Stimulated activated CD4-positive, alpha-beta T cell treated with anti-CD3 and anti-CD28 coated beads, Interleukin-1b, Interleukin-23, amount 100 ng/mL, for 4 hours (primary cell): ENCODE measurements at places on chromosomes 11 and 22.

DNA sequence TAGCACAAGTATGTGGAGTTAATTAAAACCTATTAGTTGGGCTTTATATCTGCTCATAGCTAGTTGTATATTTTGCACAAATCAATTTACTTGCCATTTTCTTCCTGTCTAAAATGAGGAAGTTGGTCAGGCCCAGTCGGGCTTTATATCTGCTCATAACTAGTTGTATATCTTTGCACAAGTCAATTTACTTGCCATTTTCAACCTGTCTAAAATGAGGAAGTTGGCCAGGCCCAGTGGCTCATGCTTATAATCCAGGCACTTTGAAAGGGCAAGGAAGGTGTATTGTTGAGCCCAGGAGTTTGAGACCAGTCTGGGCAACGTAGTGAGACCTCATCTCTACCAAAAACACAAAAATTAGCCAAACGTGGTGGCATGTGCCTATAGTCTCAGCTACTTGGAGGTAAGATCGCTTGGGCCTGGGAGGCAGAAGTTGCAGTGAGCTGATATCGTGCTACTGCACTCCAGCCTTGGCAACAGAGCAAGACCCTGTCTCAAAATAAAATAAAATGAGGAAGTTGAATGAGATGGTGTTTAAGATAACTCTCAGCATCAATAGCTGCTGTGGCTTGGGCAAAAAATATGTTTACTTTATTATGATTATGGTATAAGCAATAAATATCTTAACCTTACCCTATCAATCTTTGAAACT, 1558.6 kb upstream of the RAG2 start:
- DNase-seq, result no peak

- DNase-seq, result no peak
Measured at GRCh38 chr11:22472306-22472705, 134.1 kb downstream of the SLC17A6 start.

DNA sequence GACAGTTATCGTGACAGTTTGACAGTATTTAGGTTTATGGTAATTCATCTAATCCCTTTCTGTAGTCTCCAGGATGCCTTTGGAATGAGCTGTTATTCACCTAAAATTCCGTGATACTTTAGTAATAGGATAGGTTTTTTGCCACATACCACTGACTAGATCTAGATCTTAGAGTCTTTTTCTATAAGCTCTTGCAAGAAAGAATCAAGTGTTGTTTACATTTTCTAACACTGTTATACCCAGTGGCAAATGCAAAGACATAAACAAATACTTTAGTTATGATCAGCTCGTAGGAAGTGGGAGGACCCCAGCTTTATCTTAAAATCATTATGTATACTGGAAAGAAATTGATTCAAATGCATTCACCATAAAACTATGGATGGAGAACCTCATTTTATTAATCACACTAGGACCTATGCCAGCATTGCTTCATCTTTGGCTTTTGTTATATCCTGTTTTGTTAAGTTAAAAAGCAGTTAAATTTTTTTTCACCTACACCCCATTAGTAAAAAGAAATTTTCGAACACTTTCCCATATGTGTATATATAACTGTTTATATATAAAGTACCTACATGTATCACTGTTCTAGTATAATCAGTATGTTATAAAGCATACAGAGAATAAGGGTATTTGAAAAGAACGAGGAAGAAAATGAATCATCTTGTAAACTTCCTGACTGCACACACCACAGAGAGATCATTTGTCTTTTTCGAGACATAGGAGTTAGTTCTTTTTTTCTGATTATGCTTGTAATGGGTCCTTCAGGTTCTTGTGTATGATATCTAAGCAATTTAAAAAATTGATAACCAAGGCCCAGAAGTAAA, 60.9 kb downstream of the PDHX start:
- DNase-seq, result no peak

- no peak for DNase-seq
Measured at GRCh38 chr11:15836795-15837194, 519.6 kb downstream of the SOX6 start.

- no peak for DNase-seq
Measured at GRCh38 chr11:70128435-70128906, 50.4 kb downstream of the ANO1 start.

- DNase-seq, result no peak
Measured at GRCh38 chr22:48414651-48415050, 1413.0 kb downstream of the BRD1 start.

DNA sequence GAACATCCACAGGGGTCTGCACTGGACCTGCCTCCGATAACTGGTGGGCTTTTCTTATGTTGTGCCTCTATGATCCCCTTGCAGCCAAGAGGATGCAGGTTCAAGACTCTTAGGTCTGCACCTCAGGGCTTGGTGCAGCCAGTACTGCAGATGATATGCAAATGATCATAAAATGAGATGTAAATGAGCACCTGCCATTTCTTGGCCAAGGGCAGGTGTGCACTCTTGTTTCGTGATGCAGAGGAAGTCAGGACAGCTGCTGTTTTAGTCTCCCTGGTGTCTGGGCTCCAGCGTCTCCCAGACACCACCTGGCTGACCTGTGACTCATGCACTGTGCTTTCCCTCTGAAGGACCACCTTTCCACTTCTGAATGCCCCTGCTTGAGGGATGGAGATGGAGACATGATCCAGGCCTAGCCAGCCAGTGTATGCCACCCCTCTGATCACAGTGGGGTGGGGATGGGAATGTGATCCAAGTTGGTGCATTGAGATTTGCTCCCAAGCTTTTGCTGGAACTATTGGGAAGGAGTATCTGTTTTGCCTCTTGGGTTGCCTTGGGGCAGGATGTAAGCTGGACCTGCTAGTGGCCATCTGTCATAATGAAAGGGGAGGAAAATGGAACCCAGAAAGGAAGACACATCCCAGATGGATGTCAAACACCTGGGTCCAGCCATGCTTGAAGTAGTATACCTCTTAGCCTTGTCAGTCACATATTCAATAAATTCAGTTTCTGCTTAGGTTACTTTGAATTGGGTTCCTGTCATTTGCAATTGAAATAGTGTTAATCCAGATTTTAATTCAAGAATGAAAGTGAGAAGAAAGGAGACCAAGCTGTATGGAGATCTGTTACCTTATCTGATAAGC, 3.3 kb upstream of the KCNJ11 start:
- no peak for DNase-seq

DNA sequence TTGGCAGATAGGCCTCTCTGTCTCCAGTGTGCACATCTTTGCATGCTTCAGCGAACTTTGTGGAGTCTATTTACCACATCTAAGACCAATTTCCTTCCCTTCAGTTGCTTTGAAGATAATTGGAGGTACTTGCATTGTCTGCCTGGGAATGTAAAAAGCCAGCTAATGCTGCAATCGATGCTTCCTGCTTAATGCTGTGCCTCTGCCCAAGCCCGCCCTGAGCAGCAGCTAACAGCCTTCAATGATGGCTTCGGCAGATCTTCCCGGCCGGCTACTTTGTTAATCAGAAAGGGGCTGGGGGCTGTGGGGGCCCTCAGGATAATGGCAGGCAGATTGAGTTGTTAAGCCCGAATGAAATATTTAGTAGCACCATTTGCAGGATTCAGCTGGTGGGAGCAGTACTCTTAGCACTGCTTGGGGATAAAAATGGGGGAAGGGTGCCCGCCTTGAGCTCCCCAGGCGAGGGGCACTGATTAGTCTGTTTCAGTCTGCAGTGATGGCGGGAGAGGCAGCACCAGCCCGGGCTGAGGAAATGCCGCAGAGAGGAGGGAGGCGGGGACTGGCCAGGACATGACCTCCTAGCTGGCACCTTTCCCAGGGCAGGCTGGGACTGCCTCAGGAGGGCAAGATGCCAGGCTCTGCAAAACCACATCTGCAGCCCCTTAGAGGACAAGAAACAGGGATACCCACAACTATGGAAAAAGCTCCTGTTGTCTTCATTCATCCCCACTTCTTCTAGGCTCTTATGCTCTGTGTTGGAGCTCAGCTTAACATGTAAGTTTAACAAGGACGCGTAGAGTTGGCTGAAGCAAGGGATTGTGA, 460.0 kb downstream of the BUD13 start:
- DNase-seq, result no peak

DNA sequence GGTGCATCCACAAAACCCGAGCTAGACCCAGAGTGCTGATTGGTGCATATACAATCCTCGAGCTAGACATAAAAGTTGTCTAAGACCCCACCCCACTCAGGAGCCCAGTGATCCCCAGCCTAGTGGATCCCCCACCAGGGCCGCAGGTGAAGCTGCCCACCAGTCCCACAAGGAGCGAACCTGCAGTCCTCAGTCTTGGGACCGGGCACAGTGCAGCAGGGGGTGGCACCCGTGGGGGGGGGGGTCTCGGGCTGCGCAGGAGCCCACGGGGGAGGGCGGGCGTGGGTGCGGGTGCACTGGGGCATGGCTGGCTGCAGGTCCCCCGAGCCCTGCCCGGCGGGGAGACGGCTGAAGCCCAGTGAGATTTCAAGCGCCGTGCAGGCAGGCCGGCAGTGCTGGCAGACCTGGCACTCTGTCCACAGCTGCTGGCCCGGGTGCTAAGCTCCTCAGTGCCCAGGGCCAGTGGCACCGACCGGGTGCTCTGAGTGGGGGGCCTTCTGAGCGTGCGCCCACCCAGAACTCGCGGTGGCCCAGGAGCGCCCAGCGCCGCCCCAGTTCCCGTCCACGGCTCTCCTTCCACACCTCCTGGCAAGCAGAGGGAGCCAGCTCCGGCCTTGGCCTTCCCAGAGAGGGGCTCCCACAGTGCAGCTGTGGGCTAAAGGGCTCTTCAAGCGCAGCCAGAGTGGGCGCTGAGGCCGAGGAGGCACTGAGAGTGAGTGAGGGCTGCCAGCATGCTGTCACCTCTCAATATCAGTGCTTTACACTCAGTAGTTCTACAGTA, 989.1 kb downstream of the FAM181B start:
- no peak for DNase-seq

DNA sequence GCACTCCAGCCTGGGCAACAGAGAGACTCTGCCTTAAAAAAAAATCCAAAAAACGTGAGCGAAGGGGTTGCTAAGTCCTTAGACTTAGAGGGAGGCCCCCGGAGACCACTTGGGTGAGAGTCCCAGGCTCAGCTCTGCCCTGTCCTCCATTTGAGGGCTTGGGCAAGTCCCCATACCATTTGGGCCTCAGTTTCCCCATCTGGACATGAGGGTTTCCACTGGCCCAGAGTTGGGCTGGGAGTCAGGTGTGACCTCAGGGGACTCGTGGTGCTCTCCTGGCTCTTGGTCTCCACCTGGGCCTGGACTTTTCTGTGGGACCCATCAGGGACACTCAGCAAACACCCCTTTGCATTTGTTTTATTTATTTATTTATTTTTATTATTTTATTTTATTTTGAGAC, 35.2 kb upstream of the CSNK1E start:
- DNase-seq, result no peak

DNA sequence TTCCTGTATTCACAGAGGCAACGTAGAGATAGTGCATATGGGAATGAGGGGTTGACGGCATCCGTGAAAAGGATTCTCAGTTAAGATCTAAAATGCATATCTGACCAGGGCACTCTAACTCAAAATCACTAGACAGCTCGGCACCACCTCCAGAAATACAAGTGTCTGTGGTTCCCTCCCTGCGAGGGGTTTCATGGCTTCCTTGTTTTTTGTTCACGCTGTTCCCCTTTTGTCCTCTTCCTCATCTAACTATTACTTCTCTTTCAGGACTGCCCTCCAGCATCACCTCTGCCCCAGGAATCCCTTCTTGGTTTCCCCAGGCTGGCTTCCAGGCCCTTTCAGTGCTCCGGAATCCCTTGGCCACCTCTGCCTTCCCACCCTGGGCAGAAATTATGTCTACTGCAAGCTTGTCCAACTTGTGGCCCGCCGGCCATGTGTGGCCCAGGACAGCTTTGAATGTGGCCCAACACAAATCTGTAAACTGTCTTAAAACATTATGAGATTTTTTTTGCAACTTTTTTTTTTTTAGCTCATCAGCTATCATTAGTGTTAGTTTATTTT, 159.9 kb downstream of the FBXO7 start:
- DNase-seq, result no peak

- DNase-seq, result no peak
Measured at GRCh38 chr11:68928136-68928880, 24.6 kb downstream of the IGHMBP2 start.

DNA sequence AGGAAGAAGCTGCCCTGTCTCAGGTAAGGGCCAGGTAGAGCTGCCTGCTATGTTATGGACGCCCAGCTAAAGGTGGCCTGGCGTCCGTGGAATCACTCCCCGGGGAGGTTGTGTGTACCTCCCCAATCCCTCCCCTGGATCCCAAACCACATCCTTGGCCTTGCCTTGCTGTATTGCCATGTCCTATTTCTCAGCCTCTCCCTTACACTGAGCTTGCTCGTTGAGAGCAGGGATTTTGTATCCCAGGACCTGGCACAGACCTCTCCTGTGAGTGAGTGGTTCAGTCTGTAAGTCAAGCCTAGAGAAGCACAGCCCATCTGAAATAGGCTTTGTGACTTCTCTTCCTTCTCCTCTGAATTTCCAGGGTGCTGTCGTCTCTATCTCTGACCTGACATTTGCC, 53.9 kb downstream of the TRAF6 start:
- DNase-seq, result no peak

DNA sequence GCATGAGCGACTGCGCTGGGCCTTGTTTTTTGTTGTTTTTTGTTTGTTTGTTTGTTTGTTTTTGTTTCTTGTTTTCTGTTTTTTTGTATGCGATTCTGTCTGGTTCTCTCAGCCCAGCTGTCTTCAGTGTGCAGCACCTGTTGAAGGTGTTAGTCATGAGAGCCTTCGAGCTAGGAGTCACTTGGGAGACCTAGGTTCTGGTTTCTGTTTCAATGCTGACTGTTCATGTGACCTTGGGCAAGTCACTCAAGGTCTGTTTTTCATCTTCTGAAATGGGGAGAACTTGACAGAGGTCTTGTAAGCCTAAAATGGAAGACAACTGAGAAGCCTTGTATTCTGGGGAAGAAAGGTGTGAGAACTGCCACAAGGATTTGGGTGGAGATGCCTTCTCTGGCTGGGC, 1.8 kb downstream of the DCPS start:
- DNase-seq, result no peak

DNA sequence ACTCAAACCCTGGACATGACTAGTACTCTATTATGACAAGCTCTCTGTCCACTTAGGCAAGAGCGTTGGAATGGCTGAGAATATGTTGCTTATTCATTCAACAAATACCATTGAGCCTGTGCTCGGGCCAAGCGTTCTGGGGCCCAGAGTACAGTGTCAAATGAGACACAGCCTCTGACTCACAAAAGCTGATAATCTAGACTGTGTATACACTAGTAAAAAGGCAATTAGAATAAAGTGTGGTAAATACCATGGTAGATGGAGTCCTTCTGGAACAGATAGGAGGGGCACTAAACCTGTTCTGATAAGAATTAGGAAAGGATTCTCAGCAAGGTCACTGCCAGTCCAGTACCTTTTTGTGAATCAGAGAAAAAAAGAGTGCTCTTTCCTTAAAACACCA, 24.7 kb downstream of the KCNE3 start:
- no peak for DNase-seq

GRCh38 chr11:34501949-34502348, 11.6 kb downstream of the ELF5 start:
- no peak for DNase-seq

DNA sequence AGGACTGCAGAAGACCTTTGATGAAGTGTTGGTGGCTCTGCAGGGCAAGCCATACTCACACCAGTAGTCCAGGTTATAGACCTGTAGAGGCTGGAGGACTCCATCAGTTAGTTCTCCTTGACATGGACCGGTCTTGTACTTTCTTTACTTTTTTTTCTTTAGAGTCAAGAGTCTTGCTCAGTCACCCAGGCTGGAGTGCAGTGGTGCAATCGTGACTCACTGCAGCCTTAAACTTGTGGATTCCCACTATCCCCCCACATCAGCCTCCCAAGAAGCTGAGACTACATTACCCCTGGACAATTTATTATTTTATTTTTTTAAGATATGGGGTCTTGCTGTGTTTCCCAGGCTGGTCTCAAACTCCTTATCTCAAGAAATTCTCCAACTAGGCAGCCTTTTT, 49.6 kb upstream of the E2F8 start:
- no peak for DNase-seq

GRCh38 chr22:31605851-31606585, 56.0 kb downstream of the PISD start:
- DNase-seq, result no peak
